Cortex of kidney (tissue), 1 donor: ENCODE measurements at places on chromosomes 2 and 18.

- no peak for DNase-seq
Measured at GRCh38 chr18:13627639-13628038, 98.7 kb downstream of the FAM210A start.

- no peak for DNase-seq
Measured at GRCh38 chr18:36974686-36975085, 145.8 kb downstream of the KIAA1328 start.

- DNase-seq = no peak
Measured at GRCh38 chr2:26325851-26326250, 20.1 kb upstream of the SELENOI start.

DNA sequence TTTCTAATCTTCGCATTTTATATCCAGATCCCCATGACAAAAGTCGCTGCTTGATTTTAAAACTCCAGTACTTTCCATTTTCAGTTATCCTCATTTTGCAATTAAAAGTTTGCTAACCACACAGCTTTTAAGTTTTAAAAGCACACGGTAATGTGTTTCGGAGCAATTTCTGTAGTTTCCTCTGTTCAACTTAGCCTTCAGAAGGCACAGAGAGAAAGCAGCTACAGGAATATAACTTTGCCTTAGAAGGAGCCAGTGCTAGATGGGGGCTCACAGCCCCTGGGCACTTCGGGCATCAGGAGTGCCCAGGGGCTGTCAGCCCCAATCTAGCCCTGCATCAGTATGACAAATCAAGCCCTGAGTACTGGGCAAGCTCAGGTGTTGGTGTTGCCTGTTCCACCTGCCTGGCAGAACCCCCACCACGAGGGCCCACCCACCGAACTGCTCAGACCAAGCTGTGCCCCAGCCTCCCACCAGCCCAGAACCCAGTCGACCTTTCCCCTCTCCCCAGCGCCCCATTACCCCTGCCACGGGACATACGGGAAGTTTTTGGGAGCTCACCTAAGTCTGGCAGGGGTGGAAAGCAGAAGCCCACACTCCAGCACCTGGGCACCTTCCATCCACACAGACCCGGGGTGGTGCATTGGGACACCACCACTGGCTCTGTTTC, 47.3 kb downstream of the TRABD2A start:
- no peak for DNase-seq

GRCh38 chr18:5600378-5601071, 56.7 kb upstream of the EPB41L3 start:
- DNase-seq = no peak

DNA sequence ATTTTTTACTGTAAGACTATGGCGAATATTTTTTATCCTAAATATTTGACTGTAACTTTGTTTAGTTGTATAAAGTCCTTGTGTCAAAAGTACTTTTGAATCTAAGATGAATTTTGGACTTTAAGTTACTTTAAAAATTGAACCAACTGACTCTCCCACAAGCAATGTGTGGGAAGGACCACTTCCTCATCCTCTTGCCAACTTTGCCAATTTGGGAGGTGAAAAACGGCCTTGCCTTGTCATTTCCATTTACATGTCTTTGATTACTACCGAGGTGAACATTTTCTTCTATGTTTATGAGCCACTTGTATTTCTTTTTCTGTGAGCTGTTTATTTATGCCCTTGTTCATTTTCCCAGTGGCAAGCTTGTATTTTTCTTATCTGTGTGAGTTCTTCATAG, 12.8 kb upstream of the MSGN1 start:
- DNase-seq = no peak

DNA sequence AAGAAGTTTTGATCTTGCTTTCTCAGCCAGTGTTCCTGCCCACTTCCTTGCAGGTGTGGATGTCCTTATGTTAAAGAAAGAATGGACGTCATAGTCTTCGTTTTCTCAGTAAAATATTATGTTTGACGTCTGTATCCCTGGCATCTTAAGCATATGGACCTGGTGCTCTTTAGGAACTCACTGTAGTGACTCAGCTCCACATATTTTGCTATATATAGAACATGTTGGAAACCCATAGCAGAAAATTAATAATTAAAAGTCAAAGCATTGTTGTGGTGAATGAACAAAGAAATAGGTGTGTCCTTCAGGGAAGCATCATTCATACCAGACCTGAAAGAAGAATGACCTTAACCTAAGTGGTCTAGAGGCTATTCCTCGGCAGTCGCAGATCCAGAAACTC, 196.1 kb downstream of the MCFD2 start:
- DNase-seq = no peak

DNA sequence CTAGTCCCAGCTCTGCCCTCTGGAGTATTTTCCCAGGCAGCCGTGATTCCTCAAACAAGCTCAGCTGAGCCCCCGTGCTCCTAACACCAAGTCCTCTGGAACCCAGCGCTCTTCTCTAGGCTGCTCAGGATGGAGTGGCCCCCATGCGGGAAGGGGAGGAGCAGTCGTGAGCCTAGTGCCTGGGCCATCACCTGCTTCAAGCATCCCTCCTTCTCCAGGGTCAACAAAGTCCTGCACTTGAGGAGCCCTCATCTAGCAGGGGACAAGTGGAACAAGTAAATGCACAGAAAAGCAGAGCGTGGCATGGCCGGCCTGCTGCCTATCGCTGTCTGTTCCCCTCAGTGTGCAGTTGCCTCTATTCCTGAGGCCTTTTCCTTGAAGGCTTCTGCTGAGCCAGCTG, 168.6 kb downstream of the INHBB start:
- DNase-seq = no peak

DNA sequence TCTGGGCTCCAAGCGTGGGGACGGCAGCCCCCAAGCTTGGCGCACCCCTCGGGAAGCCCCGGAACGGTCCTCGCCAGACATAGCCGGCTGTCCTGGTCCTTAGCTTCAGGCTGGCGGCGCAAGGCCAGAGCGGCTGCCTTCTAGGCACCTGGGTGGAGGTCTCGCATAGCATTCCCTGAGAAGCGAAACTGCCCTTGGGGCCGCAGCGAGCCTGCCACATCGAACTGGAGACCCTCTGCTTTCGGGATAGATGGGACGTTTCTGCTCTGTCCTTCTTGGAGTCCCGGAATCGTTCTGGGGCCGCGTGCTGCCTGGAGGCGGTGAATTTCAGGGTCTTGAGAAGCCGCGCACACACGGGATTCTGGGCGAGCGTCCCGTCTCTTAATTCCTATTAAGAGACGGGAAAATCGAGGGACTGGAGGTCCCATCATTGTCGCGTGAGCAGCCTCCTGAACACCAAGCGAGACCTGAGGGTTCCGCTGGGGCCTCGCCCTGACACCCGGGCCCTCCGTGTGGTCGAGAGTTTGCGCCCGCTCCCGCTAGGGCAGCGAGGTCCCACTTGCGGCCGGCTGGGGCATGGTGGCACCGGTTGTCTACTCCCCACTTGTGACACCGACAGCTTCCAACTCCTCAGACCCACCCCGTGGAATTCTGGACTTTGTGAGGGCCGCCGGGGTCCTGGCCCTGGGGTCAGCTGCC, 9.7 kb upstream of the EN1 start:
- DNase-seq = no peak

- no peak for DNase-seq
Measured at GRCh38 chr2:62045017-62045543, 139.6 kb downstream of the COMMD1 start.

DNA sequence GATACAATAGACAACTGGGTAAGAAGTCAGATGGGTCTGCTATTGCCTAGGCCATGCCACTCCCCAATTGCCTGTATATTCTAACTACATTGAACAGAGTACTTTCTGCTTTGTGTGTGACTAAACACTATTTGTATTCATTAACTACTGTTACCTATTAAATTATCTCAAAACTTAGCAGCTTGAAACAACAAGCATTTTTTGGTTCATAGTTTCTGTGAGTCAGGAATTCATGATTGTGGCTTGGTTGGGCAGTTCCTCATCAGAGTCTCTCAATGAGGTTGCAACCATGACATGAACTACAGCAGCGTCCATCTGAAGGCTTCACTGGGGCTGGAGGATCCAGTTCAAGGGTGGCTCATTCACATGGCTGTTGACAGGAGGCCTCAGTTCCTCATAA, 205.7 kb downstream of the EN1 start:
- DNase-seq = no peak

DNA sequence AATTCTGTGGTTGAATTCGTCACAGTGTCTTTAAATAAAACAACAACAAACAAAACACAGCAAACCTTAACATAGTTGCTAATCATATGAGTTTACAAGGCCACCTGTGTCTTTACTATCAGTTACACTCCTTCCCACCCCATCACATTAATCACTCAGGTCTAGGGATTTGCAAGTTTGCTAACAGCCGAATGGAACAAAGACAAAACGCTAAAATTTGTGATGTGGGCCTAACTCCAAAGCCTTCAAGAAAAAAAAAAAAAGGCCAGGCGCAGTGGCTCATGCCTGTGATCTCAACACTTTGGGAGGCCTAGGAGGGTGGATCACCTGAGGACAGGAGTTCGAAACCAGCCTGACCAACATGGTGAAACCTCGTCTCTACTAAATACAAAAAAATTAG, 566 bp upstream of the POLI start:
- no peak for DNase-seq

GRCh38 chr2:1987379-1987778, 243.1 kb upstream of the PXDN start:
- no peak for DNase-seq

DNA sequence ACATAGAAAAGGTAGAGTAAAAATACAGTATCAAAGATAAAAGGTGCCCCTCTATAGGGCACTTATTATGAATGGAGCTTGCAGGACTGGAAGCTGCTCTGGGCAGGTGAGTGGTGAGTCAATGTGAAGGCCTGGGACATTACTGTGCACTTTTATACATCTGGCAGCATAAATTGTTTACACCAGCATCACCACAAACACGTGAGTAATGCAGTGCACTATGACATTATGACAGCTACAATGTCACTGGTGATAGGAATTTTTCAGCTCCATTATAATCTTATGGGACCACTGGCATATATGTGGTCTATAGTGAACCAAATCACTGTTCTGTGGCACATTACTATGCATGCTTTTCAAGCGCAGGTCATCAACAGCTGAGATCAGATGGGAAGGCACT, 48.1 kb downstream of the TPGS2 start:
- DNase-seq = no peak

DNA sequence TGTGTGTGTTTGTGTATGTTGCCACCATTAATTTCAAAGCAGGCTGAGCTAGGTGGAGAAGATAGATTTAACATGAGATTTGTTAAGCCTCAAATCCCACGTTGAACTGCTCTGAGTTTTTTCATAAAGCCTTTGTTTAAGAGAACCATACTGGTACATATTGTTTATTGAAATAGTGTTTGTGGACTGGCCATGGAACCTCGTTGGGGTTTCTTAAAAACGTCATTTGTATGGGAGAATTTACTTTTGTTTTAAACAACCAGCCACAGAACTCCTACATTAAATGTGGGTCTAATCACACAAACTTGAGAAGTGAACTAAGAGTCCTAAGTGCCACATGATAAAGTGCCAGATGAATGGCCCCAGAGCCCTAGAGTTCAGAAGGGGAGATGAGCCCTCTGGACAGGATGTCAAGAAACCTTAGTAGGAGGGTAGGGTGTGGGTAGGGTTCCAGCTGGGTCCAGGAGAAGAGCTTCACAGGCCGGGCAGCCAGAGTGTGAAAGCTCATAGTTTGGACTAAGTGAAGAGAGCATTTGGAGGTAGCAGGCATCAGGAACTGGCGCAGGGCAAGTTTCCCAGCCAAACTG, 120.6 kb upstream of the EML6 start:
- no peak for DNase-seq

- DNase-seq = no peak
Measured at GRCh38 chr18:25727281-25727985, 363.0 kb downstream of the SS18 start.

- DNase-seq = no peak
Measured at GRCh38 chr2:215604606-215605005, 168.7 kb upstream of the FN1 start.

DNA sequence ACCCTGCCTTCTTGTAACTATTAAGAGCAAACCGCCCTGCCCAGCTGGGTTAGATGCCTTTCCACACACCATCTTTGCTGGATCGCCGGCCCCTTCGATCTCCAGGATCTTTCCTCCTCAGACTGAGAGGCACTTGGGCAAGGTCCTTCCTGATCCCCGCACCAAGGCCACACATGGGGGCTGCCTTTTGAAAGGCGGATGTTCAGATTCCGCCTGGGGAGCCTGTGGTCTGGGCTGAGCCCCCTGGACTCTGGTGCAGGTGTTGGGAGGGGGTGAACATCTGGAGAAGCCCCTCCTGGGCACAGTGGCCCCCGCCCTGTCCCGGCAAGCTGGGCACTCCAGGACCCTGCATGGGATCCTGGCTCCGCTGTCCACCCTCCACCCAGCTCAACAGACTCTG, 135.4 kb upstream of the HDAC4 start:
- no peak for DNase-seq

- DNase-seq = no peak
Measured at GRCh38 chr2:128756365-128756717, 437.7 kb upstream of the HS6ST1 start.

DNA sequence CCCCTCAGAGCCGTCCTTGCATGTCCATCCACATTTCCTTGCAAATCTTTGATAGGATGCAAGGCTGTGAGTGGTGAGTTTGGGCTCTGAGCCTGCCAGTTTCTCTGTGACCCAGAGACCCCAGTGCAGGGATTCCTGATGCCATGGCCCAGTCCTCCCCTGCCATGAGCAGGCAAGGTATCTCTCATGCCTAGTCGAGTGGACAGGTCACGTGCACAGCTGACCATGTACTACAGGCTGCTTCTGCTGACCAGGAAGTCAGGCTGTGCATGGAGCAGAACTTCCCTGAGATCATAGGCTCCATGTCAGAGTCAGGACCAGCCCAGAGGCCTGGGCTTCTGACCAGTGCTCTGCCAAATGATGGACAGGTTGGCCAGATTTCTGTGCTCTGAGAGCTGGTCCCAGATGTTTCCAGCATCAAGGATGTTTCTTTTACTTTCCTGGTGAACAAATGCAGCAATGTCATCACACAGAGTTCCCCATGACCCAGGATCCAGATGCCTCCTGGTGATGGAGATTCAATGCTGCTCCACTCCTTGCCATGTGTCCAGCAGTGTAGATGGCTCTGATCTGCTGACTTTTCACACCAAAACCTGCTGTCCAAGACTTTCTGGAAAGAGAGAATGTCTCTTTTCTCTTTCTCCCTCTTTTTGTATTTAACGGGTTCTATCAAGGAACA, 321.6 kb upstream of the HS6ST1 start:
- no peak for DNase-seq

DNA sequence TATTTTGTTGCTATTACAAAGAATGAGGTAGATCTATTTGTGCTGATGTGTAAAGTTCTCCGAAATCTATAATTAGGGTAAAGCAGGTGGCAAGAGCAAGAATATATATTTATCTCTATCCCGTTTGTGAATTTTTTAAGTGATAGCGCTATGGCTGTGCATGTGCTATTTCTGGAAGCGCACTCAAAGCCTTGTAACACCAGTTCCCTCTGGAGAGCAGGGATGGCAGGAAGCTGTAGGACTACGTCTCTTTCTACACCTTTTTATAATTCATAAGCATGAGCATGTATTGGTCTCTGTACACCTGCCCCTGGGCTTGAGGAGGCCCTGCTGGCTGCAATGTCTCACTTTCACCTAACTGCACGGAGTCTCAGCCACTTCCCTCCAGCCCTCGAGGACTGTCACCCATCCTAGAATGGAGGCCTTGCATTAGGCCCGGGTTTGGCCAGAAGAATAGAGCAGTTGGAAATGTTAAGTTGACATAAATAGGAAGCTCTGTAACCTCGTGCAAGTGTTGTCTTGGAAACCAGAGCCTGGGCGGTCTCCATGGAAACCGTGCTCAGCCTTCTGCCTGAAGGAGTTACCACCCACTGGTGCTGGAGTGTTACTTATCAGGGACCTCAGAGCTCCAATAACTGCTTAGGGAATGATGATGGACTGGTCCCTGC, 20.9 kb downstream of the ITM2C start:
- no peak for DNase-seq

- no peak for DNase-seq
Measured at GRCh38 chr2:2050446-2050845, 280.6 kb downstream of the MYT1L start.
